ENCODE measurements at places on chromosomes 4 and X.

- DNase-seq = no peak
Observed at GRCh38 chr4:126533146-126533805, 1099.5 kb upstream of the INTU start.

GRCh38 chr4:181870326-181870725 lies 372.9 kb upstream of the TENM3 start:
- DNase-seq = no peak

GRCh38 chr4:84631573-84631972 lies 48.6 kb downstream of the CDS1 start:
- DNase-seq = no peak

GRCh38 chr4:125306533-125306932 lies 8.2 kb upstream of the FAT4 start:
- no peak for DNase-seq

GRCh38 chrX:149527705-149528104 lies 13.1 kb upstream of the EOLA1 start:
- no peak for DNase-seq

- peak; percentile 65 for DNase-seq
Observed at GRCh38 chr4:76984788-76985211, 35.2 kb downstream of the SEPTIN11 start.

DNA sequence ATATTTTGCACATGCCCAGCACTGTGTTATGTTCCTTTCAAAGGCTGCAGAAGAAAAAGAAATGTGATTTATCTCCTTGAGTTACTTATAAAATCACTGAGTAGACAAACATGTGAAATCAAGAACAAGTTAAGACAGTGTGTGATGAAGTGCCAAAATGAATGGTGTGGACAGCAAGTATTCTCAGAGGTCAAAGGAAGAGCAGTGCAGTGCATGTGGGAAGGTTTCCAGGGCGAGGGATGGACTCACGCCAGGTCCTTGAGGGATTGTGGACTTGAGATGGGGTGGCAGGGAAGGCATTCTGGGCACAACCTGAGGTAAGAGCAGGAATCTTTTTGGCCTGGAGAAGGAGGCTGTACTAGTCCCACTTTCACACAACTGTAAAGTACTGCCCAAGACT lies 115.5 kb downstream of the FNIP2 start:
- no peak for DNase-seq

- DNase-seq = no peak
Observed at GRCh38 chrX:154539077-154539476, 7.6 kb downstream of the G6PD start.

- DNase-seq = no peak
Observed at GRCh38 chr4:31086756-31087330, 366.7 kb downstream of the PCDH7 start.

All from mucosa of gallbladder (tissue), 1 donor.